NCI-H2081 treated with DMSO at 0.1 percent for 48 hours (cell line): ENCODE measurements at places on chromosomes 7 and 10.

- DNase-seq = no peak
Observed at GRCh38 chr7:132251327-132251659, 325.0 kb downstream of the PLXNA4 start.

DNA sequence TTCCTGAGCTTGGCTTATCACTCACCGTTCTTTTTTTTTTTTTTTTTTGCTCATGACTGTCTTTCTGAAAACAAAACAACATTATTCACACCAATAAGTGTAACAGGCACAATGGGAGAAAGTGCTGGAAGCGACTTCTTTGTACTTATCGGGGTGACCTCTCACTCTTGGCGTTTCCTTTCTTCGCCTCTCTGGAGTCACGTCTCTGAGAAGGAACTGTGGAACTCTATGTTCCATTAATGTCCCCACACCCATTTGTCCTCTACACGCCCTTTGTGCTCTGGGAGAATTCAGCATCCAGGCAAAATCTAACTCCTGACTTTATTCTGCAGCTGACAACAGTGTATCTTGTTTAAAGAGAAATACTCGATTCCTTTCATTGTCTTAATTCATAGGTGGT is 70.8 kb upstream of the FAM204A start:
- no peak for DNase-seq

DNA sequence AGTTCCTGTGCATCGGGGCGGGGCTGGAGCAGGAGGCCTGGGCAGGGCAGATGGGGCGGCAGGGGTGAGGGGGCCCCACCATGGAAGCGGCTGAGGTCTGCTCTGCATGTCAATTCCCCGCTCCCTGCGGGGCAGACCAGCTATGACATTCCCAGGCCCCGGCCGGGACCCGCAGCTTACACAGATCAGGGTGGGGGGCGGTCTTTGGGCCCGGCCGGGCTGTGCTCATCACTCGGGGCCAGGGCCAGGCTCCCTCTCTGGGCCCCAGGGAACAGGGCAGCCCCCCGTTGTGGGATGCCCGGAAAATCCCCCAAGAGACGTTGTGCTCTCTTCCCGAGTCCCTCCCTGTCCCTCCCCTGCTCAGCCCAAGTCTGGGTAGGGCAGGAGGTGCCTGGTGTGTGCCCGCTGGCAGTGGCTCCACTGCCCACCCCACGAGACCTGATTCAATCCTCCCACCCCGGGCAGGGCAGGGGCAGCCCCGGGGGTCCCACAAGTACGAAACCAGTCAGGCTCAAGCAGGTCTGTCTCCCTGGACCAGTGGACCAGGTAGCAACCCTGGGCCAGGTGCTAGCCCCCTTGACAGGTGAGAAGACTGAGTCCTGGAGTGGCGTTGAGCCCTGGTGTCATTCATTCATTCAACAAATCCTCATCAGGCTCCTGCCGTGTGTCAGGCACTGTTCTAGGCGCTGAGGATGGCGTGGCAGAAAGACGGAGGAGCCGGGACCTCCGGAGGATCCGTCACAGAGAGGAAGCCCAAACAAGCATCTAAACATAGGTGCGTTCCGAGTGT is 29.0 kb downstream of the MICALL2 start:
- no peak for DNase-seq

DNA sequence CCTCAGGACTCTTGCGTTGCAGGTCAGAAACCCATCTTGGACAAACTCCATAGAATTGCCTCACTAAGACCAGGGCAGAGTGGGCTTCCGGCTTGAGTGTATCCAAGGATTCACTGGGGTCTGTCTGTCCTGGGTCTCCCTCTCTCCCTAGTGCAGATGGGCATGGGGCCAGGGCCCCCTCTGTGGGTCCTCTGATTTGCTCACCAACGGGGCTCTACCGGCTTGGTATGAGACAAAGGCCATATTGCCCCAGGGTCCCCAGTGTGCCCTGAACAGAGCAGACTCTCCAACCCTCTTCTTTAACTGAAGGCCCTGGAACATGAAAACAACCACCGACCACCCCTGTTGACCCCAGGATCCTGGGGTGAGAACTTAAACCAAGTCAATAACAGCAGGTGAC is 68.2 kb upstream of the CHST15 start:
- no peak for DNase-seq

DNA sequence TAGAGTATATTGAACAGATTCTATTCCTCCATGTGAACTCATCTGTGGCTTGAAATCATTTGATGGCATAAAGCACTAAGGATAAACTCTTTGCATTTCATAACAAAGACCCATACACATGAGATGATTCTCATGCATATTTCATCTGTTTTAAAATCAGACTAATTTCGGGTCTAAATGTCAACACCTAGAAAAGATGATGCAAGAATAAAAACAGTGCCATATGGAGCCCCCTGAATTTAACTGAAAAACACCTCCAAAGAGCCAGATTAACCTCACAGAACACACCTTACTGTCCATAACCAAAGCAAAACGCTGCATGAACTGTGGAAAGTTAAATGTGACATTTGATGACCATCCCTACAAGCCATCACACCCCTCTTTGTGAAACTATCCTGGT is 59.7 kb downstream of the ELAPOR2 start:
- DNase-seq = no peak

DNA sequence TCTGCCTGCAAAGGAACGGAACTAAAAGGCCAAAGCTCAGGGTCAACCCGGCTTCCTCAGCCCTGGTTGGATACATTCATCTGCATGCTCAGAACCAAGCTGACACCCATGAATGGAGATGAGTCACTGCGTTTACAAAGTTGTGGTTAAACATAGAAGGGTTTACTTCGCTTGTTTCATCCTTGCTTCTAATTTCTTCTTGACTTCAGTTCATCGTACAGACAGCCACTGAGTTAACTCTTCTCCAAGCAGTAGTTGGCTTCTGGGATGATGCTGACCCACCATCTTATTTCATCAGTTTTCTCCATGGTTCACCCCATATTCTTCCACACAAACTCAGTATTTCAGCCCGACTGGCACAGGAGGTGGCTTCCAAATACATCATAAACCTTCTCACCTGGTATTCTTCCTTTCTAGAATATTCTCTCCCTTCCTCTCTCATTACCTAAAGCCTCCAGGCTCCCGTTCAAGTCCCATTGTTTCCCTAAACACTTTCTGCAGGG is 166.3 kb upstream of the RNF32 start:
- no peak for DNase-seq

DNA sequence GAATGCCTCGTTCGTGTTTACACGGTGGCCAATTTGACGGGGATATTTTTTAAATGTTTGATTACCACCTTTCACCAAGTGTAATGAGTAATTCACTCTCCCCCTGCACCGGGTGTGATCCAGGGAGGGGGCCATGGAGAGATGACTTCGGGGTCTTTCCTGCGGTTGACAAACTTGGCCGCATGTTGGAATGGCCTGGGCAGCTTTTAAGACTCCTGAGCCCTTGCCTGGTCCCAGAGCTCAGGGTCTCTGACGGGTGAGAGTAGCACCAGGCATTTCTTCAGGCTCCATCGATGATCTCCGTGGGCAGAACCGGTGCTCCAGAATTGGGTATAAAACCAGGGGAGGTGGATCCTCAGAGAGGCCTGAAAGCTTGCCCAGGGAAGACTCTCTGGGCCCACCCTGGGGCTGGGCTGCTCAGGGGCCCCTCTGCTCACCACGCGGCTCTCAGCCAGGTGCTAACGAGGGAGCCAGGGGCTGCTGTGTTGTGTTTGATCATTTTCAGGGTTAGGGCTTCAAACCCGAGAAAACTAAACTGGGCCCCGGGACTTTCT is 882 bp downstream of the ZNF282 start:
- DNase-seq = no peak

GRCh38 chr10:110398419-110399105 is 93.8 kb upstream of the SMNDC1 start:
- no peak for DNase-seq

DNA sequence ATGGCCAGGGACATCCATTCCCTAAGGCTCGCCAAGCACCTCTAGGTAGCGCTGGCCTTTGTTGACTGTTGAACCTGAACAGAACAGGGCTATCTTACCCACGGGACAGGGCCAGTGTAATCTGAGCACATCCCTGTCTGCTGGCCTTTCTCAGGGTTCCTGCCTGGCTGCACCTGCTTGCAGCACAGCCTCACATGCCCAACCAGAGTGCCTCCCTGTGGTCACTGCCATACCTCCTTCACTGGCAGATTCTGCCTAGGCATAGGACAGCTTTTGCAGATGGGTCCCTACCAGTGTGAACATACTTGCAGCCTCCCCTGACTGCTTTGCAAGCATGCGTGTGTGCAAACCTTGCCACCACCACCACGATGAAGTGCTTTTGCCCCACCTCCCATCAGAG is 15.8 kb upstream of the LIPN start:
- no peak for DNase-seq

DNA sequence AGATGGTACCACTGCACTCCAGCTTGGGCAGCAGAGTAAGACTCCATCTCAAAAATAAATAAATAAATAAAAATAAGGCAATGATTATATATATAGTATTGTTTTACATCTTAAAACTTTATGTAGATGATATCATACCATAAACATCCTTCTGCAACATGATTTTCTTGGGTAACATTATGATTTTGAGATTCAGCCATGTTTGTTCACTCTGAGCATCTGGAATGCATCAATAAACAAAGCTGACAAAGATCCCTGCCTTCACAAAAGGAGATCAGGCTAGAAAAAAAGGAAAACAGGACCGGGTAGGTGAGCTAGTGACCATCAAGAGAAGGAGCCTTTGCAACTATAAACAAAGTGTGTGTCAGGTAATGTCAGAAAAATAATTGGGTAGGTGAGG is 31.9 kb upstream of the KAT6B start:
- no peak for DNase-seq

DNA sequence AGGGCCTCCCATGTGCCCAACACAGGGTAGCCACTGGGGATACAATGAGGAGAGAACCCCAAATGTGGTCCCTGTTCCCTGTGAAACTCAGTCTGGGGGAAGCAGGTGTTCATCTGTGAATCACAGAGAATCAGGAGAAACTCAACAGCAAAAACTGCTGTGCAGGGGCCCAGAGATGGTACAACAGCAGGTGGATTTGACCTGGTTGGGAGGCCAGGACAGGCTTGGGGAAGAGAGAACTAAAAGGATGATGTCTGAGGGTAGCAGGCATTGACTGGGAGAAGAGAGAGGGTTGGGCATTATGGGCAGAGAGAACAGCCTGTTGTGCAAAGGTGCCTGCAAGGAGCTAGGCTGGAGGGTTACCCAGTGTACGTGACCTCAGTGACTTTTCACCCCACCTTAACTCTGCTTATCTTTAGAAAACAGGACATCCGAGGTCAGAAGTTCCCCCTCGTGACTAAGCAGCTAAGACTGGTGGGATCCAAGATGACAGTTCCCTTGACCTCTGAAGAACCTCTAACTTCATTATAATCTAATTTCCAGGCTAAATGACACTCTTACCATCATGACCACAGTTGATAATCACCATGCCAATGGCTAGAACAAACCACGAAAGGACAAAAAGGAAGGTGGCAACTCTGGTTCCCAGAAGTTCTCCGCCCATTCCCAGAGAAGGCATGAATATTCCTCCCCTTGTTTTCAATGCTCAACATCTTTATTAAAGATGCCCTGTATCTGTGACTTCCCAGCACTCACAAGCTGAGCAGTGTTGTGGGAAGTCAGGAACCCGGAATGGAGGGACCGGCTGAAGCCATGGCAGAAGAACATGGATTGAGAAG is 5.1 kb upstream of the ADAMTS14 start:
- no peak for DNase-seq

DNA sequence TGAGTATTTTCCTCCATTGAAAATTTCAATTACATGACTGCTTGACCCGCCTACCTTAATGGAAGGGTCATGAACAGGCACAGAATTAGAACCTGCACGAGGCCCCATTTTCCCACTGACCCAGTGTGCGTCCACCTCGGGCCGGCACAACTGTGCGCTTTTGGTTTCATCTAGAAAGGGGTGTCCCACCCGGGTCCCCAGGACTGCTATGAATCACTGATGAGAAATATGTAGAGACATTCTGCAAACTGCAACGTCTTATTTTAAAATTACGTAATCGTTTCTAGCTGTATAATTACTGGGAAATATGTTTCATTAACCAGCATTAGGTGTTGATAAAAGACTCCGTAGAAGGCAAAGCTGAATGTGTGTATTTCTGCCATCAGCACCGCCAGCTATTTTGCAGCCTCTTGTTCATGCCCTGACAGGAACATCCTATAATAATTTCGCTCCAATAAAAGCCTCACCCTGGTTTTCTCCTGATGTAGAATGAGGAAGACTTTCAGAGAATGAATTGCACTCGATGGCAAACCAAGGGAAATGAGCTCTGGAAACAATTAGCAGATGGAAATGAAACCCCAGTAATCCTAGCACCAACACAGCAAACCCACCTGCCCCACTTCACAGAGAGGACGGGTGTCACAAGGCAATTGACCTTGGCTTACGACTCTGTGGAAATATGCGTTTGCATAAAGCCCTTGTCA is 562.1 kb downstream of the DNAJB6 start:
- DNase-seq = no peak

GRCh38 chr10:78471723-78472550 is 438.3 kb downstream of the RPS24 start:
- DNase-seq = no peak

- no peak for DNase-seq
Observed at GRCh38 chr7:134962270-134962780, 24.0 kb upstream of the AGBL3 start.

DNA sequence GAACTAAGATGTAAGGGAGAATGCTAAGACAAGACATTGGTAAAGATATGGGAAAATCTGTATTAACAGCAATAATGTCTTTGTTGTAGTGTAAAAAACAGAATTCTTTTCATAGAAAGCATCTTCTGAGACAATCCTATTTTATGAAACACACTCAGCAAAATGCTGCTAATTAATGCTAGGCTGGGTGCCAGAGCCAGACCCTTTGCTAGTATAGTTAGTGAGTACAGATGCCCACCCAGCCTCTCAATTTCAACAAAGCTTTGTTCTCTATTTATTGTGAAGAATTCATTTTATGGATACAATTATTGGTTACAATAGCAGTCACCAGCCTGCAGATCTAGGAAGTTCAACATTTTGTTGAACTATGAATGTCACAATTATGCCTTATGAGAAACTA is 131.0 kb downstream of the SEM1 start:
- no peak for DNase-seq

DNA sequence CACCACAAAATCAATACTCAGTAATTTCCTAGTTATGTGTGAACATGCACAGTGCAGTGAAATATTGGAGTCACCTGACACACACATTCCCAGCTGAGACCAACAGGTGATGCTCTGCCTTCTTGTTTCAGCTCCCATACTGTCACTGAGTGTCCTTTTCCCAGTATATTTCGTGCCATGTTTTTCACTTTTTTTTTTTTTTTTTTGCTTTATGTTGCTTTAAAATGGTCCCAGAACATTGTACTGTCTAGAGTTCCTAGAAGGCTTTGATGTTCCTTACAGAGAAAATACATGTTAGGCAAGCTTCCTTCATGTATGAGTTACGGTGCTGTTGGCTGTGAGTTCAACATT is 45.6 kb downstream of the ELAPOR2 start:
- DNase-seq = no peak

GRCh38 chr10:93080350-93081046 is 6.8 kb downstream of the CYP26A1 start:
- no peak for DNase-seq

GRCh38 chr10:19651549-19651948 is 164.7 kb upstream of the PLXDC2 start:
- no peak for DNase-seq
